ENCODE measurements at places on chromosomes 2 and 18. TPM values are rescaled to one million over a fixed set of nuclear protein-coding genes. Genes with fewer than 3 reads are reported as not detected.

GRCh38 chr2:57906152-57906732 is 140.4 kb upstream of the VRK2 start:
- DNase-seq: no peak

DNA sequence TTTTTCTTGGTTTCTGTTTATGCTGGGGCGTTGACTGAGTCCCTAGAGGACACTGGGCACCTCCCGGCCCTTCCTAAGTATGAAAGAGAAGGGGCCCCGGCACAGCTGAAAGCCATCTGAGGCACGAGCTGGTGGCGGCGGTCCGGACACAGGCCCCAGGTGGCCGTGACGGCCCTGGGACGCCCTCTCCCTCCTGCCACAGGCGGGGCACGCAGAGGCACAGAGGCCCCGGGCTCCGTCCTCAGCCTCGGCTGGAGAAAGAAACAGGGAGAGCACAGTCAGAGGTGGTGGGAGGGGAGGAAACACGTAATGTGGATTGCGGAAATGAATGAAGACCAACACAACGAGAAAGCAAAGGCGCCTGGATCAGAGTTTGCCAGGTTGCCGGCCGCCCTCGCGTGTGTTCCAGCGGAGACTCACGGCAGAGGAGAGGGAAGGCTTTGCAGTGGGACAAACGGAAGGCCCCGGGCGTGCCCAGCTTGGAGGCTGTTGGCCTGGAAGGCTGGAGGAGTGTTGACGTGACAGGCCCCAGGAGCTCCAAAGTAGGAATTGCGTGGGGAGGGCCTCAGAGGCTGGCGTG is 119.1 kb downstream of the PTGR3 start:
- no peak for DNase-seq

DNA sequence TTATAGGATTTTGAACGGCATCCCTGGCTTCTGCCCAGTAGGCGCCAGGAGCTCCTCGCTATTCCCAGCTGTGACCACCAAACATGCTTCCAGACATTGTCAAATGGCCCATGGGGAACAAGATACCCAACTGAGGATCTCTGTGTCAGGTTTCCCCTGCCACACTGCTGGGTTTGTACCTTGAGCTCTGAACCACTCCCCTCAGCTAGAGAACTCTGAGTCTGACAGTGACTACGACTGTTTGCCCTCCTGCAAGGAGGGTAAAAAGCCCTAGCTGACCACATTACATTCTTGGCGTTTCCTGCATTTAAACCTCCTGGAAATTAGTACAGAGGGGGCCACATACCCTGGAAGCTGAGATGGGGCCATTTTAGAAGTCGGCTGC is 12.4 kb downstream of the LRRFIP1 start:
- DNase-seq: no peak

Gene SOWAHC
- 0.91 TPM for polyA plus RNA-seq

DNA sequence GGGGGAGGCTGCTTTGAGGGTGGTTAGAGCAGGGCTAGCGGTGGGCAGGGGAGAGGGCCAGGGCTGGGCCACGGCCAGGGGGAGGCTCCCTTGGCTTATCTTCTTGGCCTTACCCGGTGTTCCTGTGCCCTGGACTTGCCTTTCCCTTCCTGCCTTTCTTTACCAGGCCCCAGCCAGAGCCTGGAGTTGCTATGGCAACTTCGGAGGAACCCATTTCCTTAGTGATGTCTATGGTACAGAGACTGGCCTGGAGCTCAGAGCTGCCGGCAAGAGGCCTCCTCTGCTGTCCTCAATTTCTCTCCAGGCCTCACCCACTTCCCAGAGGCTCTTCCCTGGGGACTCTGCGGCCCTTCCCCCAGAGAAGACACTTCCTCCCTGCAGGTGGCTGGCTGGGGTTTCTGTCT is 11.5 kb downstream of the SPEG start:
- DNase-seq: no peak

Gene EDAR
- polyA plus RNA-seq: 0.01 TPM

DNA sequence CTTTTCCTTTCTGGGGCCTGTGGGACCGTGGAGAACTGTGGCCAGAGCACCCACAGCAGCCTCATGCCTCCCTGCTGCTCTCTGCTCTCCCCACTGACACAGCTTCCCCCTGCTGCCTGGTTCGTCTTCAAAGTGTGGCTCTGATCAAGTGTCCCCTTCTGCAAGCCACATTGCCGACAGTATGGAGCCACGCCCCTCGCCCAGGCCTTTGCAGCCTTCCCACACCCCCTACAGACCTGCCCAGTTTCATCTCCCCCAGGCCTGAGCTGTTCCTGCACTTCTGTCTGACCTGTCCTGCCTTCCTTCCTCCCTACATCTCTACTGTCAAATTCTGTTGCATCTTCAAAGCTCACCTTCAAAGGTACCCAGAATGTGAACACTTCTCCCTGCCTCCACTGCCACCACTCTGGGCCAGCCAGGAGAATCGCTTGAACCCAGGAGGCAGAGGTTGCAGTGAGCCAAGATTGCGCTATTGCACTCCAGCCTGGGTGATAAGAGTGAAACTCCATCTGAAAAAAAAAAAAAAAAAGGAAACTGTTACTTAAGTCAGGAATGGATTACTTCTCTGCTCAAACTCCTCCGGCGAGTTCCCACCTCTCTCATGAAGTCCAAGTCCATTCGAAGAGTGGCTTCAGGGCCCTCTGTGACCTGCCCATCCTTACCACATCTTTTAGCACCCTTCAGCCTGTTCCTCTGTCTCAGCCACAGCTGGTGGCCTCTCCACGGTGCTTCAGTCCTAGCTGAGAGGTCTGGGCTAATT is 29.0 kb upstream of the CATIP start:
- no peak for DNase-seq

Data from heart left ventricle (tissue), 16 donors.